Activated CD4-positive, alpha-beta T cell treated with anti-CD3 and anti-CD28 coated beads for 4 hours (primary cell): ENCODE measurements at places on chromosomes 3 and 15.
A peak's percentile ranks its signal among the peaks of the same experiment; 100 is the strongest.

DNA sequence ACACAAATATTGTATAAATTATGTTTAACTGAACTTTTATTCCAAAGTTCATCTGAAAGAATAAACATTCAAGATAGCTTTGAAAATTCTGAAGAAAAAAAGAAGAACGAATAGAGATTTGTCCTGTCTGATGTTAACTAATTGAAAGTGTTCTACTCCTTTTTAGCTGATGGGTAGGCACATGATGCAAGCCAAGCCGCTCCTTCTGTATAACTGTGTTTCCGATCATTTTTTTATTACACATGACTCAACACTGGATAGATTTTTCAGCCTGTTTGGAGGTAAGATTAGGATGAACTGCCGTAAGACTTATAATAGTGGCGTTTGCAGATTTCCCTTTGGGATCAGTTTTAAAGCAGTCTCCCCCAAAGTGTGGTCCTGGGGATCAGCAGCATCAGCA is 19.0 kb downstream of the NSUN3 start:
- DNase-seq: no peak

DNA sequence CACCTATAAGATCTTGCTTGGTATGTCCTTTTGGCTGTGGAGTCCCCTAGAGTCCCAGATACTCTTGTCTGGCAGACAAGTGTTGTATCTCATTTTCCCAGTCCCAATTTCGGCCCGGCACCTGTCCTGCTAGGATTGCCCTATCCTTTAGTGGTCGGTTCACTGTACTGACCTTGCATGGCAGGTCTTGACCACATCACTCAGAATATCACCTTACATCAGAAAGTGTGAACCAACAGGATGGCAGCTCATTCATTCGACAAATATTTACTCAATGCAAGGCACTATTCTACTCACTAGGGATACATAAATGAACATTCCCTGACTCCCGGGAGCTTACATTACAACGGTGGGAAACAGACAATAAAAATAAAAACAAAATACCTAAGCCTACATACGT is 5.7 kb upstream of the CCDC80 start:
- DNase-seq: no peak

DNA sequence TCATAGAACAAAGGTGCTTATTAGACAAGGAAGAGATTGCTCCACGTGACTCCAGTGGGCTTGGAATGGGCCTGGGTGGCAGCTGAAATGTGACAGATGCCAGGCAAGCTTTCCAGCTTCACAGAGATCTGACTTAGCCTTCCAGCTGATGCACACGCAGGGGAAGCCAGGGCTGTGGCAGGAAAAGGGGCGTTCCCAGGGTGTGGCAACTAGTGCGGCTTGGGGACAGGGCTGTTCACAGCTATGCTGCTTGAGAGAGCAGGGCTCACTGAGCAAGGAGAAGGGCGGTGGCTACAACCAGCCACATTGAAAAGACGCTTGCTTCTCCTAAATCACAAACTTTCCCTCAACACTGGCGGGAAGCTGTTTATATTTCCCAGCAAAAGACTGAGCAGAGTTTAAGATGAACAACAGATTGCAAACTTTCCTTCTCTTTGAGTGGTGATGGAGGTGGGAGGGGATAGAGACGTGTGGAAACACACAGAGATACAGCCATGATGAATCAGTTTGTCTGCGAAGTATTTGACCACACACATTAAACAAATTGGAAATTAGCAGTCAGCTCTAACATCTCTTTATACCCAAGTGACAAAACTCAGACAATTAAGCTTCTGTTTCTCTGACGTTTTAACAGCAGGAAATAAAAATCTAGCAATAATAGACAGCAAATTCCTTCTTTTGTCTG is 127.5 kb downstream of the BDH1 start:
- peak; percentile 38 for DNase-seq

GRCh38 chr3:56189536-56189935 is 278.7 kb downstream of the ERC2 start:
- no peak for DNase-seq

DNA sequence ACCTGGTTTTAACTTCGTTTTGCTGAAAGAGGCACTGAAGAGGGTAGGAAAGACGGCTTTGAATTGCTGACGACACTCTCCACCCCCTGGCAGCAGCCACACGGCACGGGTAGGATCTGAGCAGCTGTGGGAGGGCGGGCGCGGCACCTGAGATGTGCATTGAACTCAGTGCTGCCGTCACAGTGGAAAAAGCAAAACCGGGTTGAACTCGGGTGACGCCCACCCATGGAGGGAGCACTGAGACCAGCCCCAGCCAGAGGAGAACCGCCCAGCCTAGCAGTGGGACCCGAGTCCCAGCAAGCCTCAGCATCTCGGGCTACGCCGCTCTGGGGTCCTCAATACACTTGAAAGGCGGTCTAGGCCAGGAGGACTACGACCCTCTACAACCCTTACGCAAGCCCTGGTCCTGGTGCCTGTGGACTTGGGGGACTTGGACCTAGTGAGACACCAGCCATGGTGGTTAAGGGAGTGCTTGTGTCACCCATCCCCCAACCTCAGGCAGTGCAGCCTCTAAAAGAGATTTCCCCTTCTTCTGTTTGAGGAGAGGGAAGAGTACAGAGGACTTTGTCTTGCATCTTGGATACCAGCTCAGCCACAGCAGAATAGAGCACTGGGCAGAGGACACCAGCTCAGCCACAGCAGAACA is 50.0 kb upstream of the RPL35A start:
- no peak for DNase-seq
